Substantia nigra (tissue), 51 donors: ENCODE measurements at places on chromosomes 6 and 20.

DNA sequence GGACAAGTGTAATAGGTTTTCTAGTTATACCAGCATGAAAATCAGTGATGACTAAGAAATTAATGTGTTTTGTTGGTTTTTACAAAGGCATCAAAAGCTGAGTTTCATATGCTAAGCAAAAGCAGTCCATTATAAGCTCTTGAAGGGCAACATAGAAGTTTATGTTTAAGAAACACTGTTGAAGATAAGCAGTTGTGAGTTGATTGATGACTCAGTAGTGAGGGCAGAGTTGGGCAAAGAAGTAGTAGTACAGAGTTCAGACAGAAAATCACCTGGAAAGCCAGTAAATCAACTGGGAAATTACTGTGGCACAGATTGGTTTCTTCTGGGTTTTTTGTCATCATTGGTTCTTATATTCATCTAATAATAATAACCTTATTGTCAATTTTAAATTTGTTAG, 78.0 kb upstream of the SMIM8 start:
- DNase-seq = no peak

DNA sequence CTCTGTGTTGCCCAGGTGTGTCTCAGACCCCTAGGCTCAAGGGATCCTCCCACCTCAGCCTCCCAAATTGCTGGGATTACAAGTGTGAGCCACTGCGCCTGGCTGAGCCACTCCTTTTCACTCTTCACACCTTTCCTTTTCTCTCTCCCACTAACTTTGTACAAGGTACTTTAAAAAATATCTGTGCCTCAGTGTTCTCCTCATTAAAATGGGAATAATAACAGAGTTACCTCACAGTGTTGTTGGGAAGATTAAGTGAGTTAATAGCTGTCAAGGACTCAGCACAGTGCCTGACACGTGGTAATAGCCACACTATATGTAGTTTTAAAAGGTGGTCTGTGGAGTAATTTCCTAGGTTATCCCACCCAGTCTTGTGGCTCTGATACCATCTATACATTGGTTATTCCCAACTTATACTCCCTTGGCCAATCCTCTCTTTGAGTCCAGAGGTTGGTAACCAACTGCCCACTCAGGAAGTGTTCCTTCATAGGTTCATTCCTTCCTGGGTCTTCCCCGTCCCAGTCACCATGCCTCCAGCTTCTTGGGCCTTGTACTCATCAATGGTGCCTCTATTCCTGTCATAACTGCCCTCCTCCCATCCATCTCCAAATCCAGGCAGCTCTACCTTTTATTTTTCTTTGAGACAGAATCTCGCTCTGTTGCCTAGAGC, 78.6 kb upstream of the NAA20 start:
- DNase-seq = no peak

GRCh38 chr6:136524339-136524935, 25.8 kb downstream of the MAP7 start:
- no peak for DNase-seq

DNA sequence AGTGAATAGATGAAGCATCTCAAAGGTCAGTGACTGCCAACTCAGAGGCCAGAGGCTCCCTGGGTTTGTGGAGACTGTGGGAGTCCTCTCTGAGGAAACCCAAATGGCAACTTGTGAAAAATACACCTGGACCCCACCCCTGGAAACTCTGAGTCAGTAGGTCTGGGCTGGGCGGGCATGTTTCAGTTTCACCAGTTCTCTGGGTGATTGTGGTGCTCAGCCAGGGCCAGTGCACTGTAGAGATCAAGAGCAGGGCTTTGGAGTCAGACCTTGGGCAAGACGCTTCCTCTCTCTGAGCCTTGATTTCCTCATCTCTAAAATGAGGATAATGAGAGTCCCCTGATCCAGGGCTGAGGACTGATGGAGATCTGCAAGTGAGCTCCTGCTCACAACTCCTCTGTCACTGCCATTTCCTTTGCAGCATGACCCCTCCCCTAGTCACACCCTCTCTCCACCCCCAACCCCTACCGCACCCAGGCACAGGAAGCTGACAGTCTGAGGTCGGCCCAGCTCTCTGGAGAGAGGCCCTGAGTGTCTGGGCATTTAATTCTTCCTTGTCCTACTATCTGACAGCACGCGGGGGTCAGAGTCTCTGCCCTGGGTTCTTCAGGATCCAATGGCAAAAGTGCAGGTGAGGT, 5.1 kb downstream of the DEF6 start:
- DNase-seq = peak; percentile 47

DNA sequence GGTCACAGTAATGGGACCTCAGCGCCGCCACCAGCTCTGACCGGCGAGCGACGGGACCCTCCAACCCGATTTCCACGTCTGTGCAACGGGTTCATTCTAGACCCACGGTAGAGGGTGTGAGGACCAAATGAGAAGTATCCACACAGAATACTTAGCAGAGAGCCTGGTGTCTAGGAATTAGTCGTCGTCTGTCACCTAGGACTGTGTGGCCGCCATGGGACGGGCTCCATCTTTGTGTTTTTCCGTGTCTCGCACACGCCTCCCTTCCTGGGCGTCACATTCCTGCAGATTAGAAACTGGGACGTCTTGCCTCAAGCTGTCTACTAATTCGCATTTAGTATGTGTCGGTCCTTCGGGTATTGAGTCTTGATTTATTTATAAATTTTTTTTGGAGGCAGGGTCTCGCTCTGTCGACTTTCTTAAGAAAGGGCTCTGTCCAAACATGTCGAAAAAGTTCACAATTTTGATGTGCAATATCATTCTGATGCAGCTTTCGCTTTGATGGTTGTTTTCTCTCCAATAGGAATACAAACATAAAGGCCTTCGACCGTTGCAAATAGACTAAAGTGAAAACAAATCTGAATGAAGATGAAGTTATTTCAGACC, 563 bp downstream of the MGME1 start:
- DNase-seq = peak; percentile 44

DNA sequence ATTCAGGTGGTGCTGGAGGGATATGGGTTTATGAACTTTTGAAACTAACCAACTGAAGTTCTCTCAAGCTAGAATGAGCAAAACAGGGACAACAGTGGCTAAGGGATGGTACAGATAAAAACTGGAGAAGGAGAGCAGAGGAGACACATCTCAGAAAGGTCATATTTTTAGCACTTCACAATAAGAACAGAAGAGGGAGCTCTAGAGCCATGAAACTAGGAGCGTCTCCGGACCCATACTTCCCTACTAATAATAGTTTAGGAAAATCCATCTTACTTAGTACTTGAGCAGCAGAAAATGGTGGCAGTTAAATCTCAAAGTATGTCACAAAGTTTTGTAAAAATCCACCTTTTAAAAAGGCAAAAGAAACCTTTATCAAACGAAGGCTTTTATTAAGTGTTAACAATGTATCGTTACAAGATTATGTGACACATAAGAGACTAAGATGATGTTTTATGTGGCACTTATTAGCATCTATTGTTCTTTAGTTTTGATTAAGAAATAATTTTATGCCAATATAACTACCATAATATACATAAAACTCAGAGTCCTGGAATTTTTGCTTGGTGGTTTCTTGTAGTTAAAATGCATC, 278.6 kb downstream of the TBC1D32 start:
- DNase-seq = no peak

DNA sequence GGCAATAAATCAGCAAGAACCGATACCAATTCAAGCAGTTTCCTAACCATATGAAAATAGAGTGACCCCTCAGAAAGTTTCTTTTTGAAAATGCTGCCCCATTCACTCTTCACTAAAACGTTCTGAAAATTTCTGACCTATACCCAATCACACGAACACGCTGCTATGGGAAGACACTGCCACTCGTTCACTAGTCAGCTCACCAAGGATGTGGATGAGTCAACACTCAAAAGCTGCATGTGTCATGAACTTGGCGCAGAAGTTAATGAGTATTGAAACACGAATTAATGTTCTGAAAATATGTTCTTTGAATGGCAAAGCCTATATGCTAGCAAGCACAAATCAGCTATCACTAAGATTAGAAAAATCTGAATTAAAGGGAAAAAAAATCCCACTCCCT, 84.2 kb downstream of the PREP start:
- no peak for DNase-seq

- no peak for DNase-seq
These were observed 84.6 kb upstream of the PROKR2 start for GRCh38 chr20:5401277-5401875.

DNA sequence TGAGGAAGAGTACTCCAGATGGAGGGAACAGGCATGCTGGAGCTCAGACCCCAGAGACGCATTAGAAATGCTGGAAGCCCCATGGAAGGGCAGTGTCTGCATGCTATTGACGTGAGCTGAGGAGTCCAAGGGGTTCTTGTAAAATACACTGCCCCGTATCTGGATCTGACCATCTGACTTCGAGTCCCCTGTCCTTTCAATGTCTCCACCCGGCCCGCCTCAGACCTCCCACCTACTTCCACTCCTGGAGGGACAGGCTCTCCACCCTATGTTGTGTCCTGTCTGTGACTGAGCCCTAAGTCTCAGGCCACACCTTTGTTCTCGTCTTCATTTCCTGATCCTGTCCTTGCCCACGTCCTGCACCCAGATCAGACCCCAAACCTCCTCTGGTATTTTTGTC, 496.3 kb downstream of the CDH26 start:
- DNase-seq = no peak

DNA sequence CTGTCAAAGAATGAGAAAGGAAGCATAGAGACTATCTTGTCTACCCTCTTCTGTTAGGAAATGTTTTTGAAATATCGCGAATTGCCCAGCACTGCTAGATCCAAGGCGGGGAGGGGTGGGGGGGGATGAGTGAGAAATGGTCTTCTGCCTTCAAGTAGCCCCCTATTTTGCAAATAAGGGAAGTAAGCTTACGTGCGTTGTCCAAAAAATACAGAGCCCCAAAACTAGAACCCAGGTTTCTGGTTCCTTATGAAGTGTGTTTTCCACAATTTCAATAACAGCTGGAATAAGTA, 923 bp upstream of the ILRUN start:
- no peak for DNase-seq

GRCh38 chr20:49540687-49541435, 27.1 kb downstream of the PTGIS start:
- no peak for DNase-seq

DNA sequence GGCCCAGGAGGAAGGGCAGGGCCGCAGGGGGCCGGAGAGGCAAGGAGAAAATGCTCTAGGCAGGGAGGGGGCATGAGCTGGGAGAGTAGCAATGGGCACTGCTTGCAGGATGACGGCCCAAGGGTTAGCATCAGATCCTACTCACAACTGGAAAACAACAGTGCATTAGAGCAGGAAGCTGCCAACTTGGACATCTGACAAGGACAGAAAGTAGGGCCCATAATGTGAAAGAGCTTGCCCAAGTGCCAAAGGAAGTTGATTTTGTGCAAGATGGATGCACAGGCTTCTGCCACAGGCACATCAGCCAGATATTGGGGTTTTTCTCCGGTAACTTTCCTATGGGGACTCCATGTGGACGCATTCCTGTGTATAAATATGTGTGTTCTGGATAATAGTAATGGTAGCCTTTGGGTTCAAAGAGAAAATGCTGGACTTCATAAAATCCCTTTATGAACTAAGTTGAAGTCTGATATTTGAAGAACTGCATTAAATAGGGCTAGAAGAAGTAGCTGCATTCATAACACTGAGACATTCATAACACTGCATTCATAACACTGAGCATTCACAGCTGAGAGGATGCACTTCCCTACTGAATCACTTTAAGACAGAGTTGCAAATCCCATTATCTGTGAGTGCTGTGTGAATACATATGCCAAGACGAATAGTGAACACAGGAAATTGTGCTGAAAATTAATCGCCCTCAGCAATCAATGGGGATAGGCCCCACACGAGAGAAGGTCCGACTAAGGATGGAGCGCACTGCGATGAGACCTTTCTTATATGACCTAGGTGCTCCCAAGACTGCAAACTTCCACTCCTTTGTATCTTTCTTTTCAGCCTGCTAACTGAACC, 235.6 kb upstream of the PRDM1 start:
- no peak for DNase-seq

DNA sequence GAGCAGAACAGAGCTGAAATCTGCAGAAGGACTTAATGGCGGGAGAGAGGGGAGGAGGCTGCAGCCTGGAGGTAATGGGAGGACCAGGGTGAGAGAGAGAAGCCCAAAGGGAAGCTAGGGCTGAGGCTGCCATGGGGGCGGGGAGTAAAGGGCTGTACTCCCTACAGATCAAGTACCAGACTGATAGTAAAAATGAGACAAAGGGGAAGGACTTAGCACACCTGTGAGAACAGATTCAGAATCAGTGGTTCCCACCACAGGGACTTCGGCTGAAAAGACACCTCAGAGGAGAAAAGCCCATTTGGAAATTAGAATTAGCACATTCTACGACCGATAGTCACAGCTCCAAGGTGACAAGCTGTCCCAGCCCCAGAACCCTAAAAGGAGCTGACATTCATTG, 6.4 kb upstream of the TBXT start:
- DNase-seq = no peak

GRCh38 chr6:127446356-127446755, 12.8 kb downstream of the KIAA0408 start:
- no peak for DNase-seq

- DNase-seq = no peak
These were observed 1.9 kb downstream of the MRPS26 start for GRCh38 chr20:3047486-3048419.

- DNase-seq = no peak
These were observed 39.4 kb upstream of the SPDEF start for GRCh38 chr6:34595332-34596184.

DNA sequence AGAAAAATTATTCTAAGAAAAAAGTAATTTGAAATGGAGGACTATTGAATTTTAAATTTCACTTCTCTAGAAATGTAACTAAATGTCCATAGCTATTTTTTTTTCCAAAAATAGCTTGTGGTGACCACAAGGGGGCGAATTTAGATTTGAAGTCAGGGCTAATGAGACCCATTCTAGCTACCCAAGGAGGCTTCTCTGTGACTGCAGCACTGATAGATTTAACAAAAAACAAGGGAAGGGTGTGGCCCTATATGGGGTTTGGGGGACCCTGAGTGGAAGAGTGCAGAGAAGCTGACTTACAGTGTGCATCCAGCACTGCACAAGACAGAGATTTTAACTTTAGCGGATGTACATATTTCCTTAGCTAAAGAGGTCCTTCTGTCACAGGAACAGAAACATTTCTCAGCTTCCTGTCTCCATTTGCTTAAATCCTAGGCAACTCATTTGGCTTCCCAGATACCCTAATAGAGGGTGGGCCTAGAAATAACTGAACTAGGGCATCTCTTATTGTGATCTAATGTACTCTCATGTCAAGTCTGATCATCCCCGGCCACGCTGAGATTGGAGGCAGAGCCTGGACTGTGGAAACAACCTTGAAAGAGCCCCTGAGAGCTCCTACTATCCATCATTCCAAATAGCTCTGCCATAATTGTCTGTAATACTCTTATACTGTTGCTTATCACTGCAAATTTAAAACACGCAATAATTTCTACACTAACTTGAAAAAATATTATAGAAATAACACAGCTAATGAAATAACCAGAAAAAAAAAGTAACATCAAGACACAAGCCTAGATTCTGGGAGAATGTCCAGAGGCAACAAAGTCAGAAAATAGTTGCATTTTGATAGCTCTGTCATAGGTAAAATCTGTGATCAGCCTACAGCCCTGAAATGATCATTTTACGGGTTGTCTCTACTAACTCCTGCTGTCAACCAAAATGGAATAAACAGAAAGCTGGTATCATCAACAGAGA, 93.6 kb downstream of the SNAP91 start:
- no peak for DNase-seq

- no peak for DNase-seq
These were observed 23.3 kb upstream of the OSTM1 start for GRCh38 chr6:108097882-108098281.
